ENCODE measurements at places on chromosomes 16 and 17.

GRCh38 chr16:28845293-28845692 lies 855 bp downstream of the TUFM start:
- DNase-seq, result no peak

GRCh38 chr17:49621420-49621819 lies 45.7 kb downstream of the NXPH3 start:
- DNase-seq, result no peak

DNA sequence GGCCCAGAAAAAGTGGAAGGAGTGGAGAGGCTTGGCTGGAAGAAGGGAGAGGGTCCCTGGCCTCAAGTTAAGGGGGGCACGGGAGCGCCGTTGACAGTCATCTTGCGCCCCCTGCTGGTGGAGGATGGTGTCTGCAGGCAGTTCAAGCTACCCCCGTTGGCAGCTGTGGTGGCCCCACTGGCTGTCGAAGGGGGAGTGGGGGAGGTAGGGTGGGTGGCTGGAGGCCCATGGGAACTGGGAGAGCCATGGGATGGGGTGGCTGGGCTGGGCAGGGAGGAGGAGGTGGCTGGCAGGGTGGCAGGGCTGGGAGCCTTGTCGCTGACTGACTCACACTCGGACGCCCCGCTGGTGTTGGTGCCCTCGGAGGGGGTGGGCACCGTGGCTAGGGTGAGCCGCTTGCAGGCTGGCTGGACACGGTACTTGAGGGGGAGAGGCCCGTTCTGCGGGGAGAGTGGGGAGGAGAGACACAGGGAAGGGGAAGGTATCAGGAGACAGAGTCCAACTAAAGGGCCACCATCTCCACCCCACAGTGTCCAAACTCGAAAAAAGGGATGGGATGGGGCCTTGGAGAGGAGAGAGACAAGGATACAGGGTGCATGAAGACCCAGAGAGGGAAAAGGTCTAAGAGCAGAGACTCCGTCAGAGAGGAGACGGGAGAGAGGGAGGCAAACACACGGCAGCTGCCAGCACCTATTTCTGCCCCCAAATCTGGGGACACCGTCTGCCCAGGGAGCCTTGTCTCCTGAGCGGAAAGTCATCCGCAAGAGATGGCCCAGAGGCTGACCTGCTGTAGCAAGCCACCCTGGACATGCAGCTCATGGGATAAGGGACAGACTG lies 5.2 kb downstream of the CISD3 start:
- peak; percentile 94 for DNase-seq

DNA sequence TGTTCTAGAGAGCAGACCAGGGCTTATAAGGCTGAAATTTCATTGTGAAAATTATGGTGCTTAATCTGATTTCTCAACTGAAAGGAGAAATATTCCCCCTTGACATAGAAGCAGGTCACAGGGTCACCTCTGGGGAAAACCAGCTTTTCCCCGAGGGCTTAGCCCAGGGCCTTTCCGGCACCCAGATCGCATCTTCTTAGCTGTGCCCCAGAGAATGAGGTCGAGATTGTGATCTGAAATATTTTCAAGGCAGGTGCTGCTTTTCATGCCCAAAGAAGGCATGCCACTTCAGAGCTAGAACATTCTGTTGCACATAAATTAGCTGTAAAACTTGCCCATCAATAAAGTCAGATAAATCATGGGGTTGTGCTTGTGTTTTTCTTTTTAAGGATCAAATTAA lies 25.4 kb upstream of the ARHGAP17 start:
- DNase-seq, result no peak

- no peak for DNase-seq
Observed at GRCh38 chr16:69294051-69294450, 17.1 kb upstream of the VPS4A start.

DNA sequence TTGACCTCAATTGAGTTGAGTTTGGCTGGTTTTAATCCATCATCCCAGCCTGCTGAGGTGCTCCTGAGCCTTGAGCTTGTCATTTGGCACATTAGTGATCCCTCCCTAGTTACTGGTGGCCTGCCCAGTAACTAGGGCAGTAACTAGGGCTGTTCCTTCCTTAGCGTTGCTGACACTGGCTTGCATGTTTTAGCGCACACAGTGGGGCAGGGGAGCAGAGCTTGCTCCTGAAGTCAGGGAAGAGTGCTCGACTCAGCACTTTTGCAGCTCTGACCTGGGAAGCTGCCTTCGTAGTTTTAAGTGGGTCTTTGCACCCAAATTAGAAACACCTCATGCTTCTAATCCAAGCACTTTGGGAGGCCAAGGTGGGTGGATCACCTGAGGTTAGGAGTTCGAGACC lies 15.7 kb downstream of the CCDC42 start:
- DNase-seq, result no peak

DNA sequence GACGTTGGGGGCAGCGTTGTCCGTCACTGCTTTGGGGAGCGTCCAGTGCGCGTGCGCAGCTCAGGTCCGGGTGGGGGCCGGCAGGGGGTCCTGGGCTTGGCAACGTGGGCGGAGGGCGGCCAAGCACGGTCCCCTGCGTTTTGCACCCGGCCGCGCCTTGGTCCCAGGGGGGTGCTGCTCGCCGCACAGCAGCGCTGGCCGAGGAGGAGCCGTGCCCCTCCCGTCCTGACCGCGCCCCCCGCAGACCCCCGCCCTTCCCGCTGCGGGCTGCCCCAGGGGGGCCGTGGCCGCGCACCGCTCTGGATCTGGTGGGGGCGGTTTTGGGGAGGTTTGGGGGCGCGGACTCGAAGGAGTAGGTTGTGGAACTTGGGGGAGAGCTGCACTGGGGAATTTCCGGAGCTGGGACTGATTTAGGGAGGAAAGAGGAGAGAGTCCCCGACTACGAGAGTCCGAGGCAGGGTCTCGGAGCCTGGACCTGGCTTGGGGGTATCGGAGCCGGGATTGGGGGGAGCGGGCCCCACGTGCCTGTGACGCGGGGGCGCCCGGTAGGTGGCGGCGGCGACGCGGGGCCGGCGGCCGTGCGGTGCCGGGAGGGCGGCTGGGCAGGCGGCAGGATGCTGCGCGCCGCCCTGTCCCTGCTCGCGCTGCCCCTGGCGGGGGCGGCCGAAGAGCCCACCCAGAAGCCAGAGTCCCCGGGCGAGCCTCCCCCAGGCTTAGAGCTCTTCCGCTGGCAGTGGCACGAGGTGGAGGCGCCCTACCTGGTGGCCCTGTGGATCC lies at the start of gene SLC9A5:
TSS of gene SLC9A5 (plus strand) at position 579 of the 777 bp plus-strand sequence. CDS start at position 615, 36 bp downstream.
- peak; percentile 77 for DNase-seq

DNA sequence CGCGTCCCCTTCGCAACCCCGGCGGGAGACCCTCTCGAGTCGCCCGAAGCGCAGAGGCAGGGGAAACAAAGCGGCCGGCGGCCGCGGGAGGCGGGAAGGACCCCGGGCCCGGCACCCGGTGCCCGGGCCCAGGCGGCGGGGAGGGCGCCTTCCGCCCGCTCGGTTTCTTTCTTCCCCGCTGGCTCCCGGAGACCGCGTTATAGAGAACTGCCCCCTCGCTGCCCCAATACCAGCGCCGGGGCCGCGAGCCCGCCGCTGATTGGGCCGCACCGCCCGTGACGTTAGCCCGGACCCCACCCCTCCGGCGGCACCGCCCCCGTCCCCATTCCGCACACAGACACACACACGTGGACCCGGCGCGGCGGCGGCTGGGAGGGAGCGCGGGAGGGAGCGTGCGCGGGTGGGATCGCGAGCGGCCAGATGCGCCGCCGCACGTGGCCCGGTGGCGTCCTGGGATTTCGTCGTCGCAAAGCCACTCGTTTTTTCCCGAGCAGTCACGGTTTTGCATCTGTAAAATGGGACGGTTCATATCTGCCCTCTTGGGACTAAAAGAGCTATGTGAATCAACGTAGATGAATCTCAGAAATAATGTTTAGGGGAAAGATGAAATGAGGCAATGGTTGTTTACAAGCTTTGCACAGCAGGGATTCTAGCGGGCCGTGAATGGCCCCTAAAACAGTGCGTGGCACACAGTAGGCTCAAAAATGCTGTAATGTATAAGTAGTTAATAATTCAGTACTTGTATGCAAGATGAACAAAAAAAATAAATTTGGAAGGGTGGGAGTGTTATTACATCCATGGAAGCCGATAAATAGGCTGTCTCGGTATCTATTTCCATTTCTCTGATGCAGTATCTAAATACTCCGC lies at the start of gene EPOP:
TSS of gene EPOP (minus strand) at position 209 of the 867 bp plus-strand sequence. CDS start 462 bp downstream, outside the sequence.
- peak; percentile 100 for DNase-seq

- peak; percentile 25 for DNase-seq
Observed at GRCh38 chr16:3471518-3472176, 23.6 kb downstream of the C16orf90 start.

GRCh38 chr17:80481284-80482057 lies 5.1 kb upstream of the NPTX1 start:
- no peak for DNase-seq

- no peak for DNase-seq
Observed at GRCh38 chr17:7289256-7290032, 5.0 kb downstream of the YBX2 start.

GRCh38 chr16:14487579-14487978 lies 142.5 kb downstream of the PARN start:
- no peak for DNase-seq

GRCh38 chr17:40625311-40625710 lies 22.3 kb downstream of the SMARCE1 start:
- DNase-seq, result no peak

GRCh38 chr16:48287239-48287638 lies 39.9 kb upstream of the ABCC11 start:
- DNase-seq, result no peak

DNA sequence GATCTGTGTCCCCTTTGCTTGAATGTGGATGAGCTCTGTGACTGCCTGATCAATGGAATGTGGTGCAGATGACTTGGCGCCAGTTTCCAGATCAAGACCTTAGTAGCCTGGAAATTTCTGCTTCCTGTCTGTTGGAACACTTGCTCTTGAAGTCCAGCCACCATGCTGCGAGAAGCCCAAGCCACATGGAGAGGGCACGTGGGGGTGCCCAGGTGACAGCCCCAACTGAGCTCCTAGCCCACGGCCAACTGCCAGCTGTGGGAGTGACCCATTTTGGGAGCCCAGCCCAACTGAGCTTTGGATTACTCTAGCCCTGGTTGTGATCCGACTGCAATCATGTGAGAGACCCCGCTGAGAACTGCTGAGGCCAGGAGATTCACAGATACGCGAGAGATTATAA lies 3.3 kb upstream of the ITGAM start:
- no peak for DNase-seq

GRCh38 chr16:29231244-29231643 lies 175.3 kb downstream of the NPIPB11 start:
- DNase-seq, result no peak

GRCh38 chr17:29733166-29733565 lies 110.5 kb upstream of the CORO6 start:
- DNase-seq, result no peak

- DNase-seq, result no peak
Observed at GRCh38 chr17:20975566-20975965, 67.2 kb downstream of the USP22 start.

- DNase-seq, result no peak
Observed at GRCh38 chr16:56842133-56842532, 22.9 kb upstream of the SLC12A3 start.

DNA sequence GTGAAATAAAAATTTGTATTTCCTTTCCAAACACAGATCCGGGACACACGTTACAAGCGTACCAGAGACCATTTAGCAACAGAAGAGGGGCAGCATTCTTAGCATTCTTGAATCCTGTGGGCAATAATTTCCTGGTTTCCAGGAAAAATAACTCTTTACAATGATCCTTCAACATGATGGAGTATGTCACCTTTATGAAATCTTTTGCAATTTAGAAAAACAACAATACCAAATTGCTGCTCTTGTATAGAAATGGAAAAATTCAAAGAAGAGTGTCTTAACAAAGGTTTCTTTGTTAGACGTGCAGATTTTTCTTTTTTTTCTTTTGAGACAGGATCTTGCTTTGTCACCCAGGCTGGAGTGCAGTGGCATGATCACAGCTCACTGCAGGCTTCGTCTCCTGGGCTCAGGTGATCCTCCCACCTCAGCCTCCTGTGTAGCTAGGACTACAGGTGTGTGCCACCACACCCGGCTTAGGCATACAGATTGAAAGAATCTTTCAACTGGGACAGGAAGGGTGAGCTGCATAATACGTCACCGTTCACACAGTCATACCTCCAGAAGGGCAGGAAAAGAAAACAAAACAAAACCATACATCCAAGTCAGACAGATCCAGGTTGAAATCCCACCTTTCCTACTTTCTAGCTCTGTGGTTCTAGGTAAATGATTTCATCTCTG lies 10.8 kb upstream of the GCSH start:
- DNase-seq, result no peak

- DNase-seq, result peak; percentile 43
Observed at GRCh38 chr17:49554694-49555494, 20.8 kb upstream of the NXPH3 start.

All from D341Med (cell line).